ENCODE measurements at places on chromosomes 7 and 10.

GRCh38 chr10:71448146-71448545 is 51.4 kb downstream of the CDH23 start:
- DNase-seq, result no peak

DNA sequence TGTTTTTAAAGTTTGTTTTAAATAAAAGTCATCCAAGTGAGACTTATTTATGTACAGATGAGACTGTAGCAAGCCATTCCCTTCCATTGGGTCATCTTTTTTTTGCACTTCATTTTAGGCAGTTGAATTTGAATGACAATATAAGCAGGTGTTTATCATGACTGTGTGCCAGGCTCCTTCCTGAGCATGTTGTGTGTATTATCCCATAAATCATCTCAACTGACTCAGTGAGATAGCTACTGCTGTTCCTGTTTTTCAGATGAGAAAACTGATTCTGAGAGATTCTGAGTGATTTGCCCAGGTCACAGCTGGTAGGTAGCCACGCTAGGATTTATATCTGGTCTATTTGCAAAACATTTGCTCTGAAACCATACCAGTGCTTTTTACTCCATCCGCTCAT is 11.7 kb downstream of the TMEM254 start:
- no peak for DNase-seq

DNA sequence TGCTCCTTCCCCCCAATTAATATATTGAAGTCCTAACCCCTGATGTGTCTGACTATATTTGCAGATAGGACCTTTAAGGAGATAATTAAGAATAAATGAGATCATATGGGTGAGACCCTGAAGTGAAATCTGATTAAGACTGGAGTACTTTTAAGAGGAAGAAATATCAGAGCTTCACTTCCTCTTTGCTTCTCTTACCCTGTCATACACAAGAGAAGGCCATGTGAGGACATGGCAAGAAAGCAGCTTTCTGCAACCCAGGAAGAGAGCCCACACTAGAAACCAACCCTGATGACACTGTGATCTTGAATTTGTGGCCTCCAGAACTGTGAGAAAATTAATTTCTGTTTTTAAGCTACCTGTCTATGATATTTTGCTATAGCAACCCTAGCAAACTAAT is 44.2 kb downstream of the JMJD1C start:
- DNase-seq, result no peak

DNA sequence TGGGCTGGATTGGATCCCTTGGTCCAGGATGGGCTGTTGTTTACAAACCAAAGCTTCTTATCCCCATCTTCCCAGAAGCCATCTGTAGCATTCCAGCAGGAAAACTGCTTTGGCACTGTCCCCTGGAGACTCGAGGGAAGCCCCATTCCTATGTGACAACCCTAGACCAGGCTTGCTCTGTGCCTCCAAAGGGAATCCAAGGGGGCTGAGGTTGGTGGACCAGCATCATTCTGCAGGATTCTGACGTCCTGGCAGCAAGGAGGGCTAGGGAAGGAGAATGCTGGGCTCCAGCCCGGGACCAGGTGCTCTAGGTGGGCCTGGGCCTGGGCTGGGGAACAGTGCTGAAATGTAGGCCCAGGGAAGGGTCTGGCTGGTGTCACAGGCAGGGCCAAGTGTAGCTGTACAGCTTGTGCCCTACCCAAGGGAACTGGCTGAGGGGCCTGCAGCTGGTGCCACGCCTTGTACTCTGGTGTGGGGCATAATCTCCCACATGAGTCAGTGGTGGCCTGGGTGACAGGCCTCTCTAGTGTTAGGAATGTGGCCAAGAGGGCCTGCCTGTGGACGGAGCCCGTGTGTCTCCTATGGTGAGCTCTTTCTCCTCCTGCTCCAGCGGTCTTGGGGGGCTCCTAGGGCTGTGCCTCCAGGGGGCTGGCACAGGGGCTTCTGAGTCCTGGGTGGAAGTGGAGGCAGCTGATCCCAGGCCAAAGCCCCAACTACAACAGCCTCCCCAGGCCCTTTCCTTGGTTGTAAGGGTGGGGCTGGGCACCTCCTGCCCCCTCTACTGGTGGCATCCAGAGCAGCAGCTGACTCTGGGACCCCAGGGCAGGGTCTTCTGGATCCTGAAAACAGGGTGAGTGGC is 25.2 kb downstream of the TRIM8 start:
- no peak for DNase-seq

DNA sequence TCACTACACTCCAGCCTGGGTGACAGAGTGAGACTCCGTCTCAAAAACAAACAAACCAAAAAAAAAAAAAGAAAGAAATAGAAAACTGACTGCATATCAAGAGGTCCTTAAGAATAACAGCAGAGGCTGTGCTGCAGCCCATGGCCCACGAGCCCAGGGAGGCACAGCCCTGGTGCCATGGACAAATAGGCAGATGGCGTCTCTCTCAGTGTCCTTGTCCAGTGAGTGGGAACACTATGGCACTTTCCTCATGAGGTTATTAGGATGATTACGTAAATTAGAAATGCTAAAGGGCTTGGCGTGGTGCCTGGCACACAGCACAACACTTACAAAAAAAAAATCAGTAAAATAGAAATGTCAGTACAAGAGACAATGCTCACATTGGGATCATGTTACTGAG is 33.4 kb upstream of the PFKP start:
- no peak for DNase-seq

GRCh38 chr10:122957474-122957873 is 3.4 kb upstream of the C10orf88 start:
- DNase-seq, result no peak

GRCh38 chr7:116340201-116340847 is 130.0 kb downstream of the TES start:
- no peak for DNase-seq

- peak; percentile 88 for DNase-seq
These were observed 270.3 kb downstream of the ELFN1 start for GRCh38 chr7:1940402-1940786.

DNA sequence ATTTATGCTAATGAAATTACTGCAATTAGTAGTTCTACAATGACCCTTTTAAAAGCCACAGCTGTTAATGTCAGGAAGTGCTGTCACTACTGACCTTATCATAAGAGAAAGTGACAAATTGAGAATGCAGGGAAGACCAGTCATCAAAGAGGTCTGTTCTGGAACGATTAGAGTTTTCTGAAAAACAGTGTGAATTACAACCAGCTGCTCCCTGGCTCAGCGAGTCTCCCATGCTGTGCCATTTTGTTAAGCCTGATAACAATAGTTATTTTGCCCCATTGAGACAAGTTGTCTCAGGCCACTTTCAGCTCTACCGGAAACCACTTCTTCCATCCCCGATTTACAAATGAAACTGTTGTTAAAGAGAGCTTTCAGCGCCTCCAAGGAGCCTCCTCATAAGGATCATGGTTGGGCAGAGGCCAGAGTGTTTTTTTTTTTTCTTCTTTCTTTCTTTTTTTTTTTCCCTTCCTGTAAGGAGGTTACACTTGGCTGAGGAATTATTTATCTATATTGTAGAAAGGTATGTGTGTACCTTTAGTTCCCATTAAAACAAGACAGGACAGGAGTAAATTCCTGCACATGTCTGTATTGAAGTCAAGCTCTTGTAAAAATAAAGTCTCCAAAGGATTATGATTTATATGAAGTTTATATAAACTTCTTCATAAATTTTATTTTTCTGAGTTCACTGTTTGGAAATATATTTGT is 173.6 kb downstream of the CDCA7L start:
- DNase-seq, result no peak

DNA sequence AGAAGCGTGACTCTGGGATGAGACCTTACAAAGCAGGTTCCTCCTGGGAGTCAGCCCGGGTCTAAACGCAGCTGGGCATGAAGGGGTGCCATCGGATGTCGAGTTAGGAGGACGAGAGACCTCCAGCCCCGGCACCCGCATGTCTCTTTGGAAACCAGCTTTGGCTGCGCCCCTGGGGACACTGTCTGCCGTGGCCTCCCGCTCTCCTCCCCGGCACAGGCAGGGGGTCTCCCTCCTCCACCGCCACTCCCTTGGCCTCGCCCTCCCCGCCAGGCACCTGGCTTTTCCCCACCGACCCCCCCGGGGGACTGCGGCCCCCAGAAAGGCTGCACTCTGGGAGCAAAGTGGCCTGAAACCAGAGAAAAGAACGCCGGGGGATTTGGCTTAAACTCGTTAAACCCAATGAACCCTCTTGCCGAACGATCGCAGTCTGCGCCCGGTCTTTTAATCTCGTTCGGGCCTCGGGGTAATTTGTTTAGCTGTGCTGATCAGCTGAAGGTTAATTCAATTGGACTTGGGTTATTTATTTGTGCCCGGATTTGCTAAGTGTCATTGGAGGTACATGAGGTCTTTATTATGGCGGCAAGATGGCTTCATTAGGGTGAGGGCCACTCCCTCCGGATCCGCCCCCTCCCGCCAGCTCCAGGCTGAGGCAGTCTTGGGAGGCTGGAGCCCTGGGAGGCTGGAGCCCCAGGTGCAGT is 16.4 kb upstream of the PSMG3 start:
- no peak for DNase-seq

DNA sequence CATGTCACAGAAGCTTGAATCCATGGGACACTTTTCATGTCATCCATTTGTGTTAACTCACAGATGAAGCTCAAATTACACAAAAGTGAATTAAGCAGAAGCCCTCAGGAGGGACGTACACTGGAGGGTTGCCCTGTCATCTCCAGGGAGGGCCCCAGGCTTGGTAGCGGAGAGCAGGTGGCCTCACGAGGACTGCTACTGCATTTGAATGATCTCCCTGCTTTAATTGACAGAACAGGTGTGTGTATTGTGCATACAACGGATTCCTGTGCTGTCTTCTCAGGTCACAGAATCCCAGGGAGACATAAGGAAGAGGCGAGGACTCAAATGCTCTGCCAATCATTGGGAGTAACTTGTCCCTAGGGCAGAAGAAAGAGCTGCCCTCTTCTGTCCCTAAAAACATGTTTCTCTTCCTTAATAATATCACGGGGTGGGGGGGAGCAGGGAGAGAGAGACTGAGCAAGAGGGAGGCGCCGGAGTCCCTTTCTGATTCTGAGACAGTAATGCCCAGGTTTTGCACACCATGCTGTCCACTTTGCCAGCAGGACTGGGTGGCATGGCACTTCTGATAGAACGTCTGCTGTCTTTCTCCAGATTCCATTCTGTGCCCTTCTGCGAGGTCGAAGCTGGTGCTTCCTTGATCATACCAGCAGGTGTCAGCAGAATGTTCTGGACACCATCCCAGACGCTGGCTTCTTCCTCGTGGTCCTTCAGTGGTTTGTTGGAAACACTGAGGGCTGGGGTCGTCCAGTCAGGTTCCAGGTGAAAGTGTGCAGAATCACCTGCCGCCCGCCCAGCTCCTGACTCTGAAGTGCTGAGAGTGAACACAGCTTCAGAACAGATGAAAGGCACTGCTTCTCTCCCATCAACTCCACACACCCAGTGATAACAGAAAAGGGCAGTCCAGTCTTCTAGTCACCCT is 26.2 kb upstream of the RASGEF1A start:
- peak; percentile 38 for DNase-seq

GRCh38 chr7:27247452-27248426 is 5.1 kb downstream of the EVX1 start:
- DNase-seq, result no peak

GRCh38 chr10:100146875-100147650 is 38.8 kb downstream of the ERLIN1 start:
- DNase-seq, result no peak

GRCh38 chr7:93148144-93148543 is at the start of gene SAMD9L:
Gene SAMD9L, minus strand, starts transcription at chr7:93148385. Its CDS starts 12,414 bp downstream, at chr7:93135971.
- no peak for DNase-seq

GRCh38 chr10:101330631-101331225 is 23.2 kb upstream of the BTRC start:
- no peak for DNase-seq

DNA sequence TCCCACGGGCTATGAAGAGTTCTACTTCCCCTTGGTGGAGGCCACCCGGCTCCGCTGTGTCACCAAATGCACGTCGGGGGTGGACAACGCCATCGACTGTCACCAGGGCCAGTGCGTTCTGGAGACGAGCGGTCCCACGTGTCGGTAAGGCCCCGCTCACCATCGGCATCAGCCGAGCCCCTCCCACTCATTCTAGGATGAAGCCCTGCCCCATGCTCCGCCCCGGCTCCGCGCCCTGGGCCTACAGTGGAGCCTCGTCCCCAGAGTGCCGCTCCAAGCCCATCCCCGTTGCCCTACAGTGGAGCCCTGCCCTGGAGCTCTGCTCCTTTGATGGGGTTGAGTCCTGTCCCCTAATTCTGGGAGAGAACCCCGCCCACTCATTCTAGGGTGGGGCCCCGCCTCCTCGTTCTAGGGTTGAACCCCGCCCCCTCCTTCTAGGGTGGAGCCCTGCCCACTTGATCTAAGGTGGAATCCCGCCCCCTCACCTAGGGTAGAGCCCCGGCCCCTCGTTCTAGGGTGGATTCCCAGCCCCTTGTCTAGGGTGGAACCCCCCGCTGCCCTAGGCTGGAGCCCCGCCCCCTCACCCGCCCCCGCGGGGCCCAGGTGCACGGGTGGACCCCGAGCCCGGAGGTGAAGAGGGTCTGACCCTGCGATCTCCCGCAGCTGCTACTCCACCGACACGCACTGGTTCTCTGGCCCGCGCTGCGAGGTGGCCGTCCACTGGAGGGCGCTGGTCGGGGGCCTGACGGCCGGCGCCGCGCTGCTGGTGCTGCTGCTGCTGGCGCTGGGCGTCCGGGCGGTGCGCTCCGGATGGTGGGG is 3.4 kb upstream of the MUC12 start:
- peak; percentile 74 for DNase-seq

- DNase-seq, result no peak
These were observed 23.8 kb upstream of the FBXW4 start for GRCh38 chr10:101718690-101719275.

DNA sequence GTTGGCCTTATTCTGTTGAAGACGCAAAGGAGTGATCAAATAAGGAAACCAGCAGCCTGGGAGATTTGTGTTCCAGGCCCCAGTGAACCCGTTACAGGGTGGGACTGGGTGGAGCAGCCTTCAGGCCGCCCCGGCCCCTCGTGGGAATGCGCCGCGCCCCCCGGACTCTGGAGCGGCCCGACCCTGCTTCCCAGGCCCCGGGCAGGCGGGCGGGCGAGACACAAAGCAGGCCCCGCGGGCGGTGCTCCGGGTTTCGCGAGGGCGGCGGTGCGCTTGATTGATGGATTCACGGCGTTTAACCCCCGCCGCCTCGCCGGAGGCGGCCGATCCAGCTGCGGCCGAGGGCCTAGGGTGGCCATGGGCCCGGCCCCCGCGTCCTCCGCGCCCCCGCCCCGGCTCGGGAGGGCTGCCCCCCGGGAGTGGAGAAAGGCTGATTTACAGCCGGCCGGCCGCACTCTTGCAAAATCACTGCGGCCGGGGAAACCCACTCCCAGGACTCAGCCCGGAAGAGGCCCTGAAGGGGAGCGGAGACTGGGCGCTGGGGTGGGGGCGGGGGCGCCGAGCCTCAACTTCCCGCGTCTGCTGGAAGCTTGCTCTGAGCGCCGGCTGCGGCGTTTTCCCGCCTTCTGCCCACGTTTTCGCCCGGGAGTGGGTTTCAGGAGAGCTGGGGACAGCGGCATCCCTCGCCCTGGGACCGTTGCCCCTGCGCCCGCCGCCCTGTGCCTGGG is 299.6 kb upstream of the NFE2L3 start:
- DNase-seq, result no peak
